NCI-H1417 treated with DMSO at 0.1 percent for 48 hours (cell line): ENCODE measurements at places on chromosomes 3 and 15.

DNA sequence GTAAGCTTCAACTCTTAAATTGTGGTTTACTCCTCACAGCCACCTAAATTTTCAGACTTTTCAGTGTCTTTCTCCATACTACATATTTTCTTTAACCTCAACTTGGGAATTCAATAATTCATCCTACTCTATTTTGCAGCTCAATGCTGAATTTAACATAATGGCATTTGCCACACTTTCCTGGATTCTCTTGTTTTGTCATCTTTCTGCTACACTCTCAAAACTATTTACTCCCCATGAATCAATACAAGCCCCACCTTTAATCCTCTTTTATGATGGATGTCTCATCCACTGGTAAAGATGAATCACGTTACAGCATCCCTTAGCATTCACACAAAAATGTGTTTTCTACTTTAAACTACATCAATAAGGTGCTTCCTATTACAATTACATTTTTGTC, 19.6 kb upstream of the CHMP2B start:
- no peak for DNase-seq

GRCh38 chr3:27718459-27718858, 3.7 kb downstream of the EOMES start:
- DNase-seq = no peak

DNA sequence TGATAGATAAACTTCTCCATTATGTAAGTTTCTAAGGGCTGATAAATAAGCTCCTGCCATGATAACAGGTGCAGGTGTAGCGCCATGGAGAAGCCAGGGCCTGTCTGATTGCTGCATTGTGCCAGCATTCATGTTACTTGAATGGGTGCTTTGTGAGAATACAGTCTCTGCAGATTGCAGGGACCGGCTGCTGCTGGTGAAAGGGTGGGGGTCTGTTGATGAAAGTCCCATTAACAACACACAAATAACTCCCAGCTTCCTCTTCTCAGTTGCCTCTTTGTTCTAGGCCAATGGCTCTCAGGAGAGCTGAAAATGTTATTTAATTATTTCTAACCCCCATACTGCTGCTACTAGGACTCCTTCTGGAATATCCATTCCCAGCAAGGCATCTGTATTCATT, 77.2 kb downstream of the RTP4 start:
- DNase-seq = no peak

- no peak for DNase-seq
Observed at GRCh38 chr15:66953523-66954229, 111.7 kb upstream of the SMAD3 start.

DNA sequence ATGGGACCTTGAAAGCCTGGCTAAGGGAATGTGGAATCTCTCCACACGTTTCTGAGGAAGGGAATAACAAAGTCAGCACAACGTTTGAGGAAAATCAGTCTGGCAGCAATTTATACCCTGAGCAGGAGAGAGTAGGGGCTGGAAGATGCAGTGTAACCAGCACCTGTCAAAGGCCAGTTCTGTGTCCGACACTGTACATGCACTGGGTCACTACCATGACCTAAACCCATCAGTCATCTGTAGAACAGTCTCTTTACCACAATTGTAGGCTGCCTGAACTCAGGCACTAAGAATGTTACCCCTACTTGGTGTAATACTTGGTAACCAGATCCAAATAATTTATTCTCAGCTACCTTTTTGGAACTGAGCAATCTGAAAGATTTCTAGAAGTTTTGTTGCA, 113.4 kb downstream of the FEZF2 start:
- no peak for DNase-seq
